ENCODE measurements at places on chromosomes 1 and 21. TPM values are rescaled to one million over a fixed set of nuclear protein-coding genes. Genes with fewer than 3 reads are reported as not detected.
A peak's percentile ranks its signal among the peaks of the same experiment; 100 is the strongest.

DNA sequence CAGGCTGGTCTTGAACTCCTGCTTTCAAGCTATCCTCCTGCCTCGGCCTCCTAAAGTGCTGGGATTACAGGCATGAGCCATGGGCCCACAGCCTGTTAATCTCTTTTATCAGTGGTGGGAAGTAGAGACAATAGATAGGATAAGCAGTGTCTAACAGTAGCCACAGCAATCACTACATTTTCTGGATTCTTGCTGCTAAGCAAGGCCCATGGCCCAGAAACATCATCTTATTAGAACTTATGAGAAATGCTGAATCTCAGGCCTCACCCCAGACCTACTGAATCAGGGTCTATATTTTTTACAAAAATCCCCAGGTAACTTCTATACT is 29.7 kb downstream of the IGFN1 start:
- H3K27ac ChIP-seq, result no peak overlapping the region
- no peak for DNase-seq
- H3K36me3 ChIP-seq, result no peaks in the 10 kb centered on the region
- no peak overlapping the region for H3K4me3 ChIP-seq
- H3K27me3 ChIP-seq, result no peaks in the 10 kb centered on the region

DNA sequence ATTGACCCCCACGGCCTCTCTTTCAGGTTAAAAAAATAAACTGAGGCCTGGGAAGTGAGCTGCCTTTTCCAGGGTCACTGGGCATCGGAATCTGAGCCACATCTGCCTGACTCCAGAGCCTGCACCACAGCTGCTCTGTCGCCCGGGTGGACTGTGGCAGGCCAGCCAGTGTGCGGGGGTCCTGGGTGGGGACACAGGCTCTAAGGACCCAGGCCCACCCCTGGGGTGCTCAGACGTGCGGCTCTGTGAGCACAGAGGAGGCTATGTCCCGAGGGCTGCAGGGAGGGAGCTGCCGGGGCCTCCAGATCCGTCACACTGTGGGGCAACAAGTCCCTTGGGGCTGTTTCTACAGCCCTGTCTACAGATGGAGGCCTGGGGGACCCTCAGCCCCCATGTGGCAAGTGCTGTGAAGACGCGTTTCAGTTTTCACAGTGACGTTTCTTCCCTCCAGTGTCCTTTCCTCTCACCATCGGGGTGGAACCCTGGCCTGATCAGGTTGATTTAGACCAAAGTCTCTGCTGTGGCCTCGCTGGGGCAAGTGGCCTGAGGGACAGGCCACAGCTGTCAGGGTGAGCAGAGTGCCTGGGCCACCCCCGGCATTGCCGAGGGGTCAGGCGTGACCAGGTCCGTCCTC is 39.2 kb upstream of the ACTRT2 start:
- no peaks in the 10 kb centered on the region for H3K27me3 ChIP-seq
- no peak overlapping the region for H3K4me3 ChIP-seq
- peak; percentile 50 for DNase-seq
- H3K27ac ChIP-seq, result no peak overlapping the region
- no peaks in the 10 kb centered on the region for H3K4me1 ChIP-seq

DNA sequence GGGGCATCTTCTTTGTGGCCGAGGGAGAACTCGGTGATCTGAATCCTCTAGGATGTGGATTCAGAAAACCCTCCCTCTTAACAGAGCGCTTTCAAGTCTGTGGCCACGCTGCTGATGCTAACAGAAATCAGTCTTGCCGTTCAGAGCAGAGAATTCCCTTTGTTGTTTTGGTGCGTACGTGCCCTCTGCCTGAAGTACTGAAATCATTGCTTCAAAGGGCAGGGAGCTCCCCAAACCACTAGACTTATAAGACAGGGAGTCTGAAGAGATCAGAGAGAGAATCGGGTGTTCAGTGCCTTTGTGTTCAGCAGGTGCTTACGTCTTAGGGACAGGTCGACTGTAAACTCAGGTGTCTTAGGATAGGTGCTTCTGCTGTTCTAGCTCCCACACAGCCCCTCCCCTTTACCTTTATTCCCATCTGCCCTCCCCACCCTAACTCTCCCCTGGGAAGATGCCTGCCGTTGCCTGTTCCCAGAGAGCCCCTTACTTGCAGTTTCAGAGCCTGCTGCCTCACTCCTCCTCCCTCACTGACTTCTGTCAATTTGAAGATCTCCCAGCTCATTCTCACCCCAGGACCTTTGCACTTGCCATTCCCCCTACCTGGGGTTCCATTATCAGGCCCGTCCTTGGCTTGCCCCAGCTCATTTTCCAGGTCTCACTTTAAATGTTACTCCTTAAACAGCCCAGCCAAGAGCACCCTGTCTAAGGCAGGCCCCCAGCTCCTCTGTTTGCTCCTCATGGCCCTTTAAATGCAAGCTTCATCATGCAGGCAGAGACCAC is 143.0 kb downstream of the CAMTA1 start:
- H3K27ac ChIP-seq, result no peak overlapping the region
- no peak overlapping the region for H3K4me3 ChIP-seq
- no peaks in the 10 kb centered on the region for H3K27me3 ChIP-seq
- H3K36me3 ChIP-seq, result no peaks in the 10 kb centered on the region
- no peak for DNase-seq

DNA sequence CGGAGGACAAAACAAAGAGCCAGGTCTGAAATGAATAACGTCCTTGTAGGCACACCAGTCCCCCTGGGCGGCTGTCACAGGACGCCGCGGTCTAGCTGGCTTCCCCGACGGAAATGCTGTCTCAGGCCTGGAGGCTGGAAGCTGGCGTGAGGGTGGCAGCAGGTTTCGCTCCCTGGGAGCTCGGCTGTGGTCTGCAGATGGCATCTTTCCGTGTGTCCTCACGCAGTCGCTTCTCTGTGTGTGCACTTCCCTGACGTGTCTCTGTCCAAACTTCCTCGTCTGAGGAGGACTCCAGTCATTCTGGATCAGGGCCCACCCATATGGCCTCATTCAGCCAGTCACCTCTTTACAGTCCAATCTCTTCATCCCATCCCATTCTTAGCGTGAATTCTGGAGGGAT is 14.2 kb downstream of the TNFRSF14 start:
- H3K4me1 ChIP-seq, result no peaks in the 10 kb centered on the region
- no peak overlapping the region for H3K4me3 ChIP-seq
- H3K27me3 ChIP-seq, result peaks cover 25% of the 10 kb centered on the region
- H3K27ac ChIP-seq, result no peak overlapping the region
- DNase-seq, result no peak

DNA sequence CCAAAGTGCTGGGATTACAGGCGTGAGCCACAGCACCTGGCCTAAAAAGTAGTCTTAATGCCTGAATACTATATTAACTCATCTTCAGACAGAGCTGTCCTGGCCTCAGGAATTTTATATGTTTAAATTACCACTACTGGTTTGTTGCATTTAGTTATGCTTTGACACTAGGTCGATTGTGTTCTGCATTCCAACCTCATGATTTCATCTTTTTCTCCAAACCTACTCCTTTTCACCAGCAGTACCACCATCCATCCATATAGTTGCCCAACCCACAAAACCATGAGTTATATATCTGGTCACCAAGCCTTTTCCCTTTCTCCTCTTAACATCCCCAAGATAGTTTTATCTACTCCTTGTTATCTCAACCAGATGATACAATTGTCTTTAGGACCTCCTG is 22.6 kb downstream of the FMO5 start:
- no peaks in the 10 kb centered on the region for H3K4me1 ChIP-seq
- H3K4me3 ChIP-seq, result no peak overlapping the region
- H3K36me3 ChIP-seq, result no peaks in the 10 kb centered on the region
- no peak overlapping the region for H3K27ac ChIP-seq
- no peaks in the 10 kb centered on the region for H3K27me3 ChIP-seq
- no peak for DNase-seq

GRCh38 chr1:223039990-223040389 is 103.1 kb downstream of the TLR5 start:
- no peaks in the 10 kb centered on the region for H3K36me3 ChIP-seq
- H3K27ac ChIP-seq, result no peak overlapping the region
- no peak for DNase-seq
- no peak overlapping the region for H3K4me3 ChIP-seq
- peaks cover 12% of the 10 kb centered on the region for H3K4me1 ChIP-seq

DNA sequence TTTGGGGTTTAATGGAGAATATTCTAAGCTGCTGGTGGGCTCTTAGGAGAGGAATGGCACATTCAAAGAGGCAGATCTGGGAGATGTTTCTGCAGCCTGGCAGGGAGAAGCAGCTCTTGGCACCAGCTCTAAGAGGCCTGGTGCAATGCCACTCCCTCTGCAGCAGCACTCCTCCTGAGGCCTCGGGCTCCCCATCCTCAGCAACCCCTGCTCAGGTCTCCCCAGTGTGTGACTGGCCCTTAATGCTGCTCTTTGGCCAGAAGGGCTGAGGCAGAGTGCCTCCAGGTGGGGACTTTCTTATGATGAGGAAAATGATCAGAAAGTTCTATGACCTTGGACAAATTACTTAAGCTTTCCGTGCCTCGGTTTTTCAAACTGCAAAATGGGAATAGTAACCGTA is 55.5 kb downstream of the MAB21L3 start:
- no peaks in the 10 kb centered on the region for H3K36me3 ChIP-seq
- H3K27ac ChIP-seq, result no peak overlapping the region
- H3K27me3 ChIP-seq, result no peaks in the 10 kb centered on the region

- no peaks in the 10 kb centered on the region for H3K27me3 ChIP-seq
- DNase-seq, result no peak
- H3K4me1 ChIP-seq, result no peaks in the 10 kb centered on the region
- no peak overlapping the region for H3K4me3 ChIP-seq
Observed at GRCh38 chr1:116717318-116717717, 36.9 kb upstream of the CD2 start.

GRCh38 chr1:175317309-175317708 is 124.7 kb upstream of the KIAA0040 start:
- H3K4me3 ChIP-seq, result no peak overlapping the region
- peaks cover 15% of the 10 kb centered on the region for H3K4me1 ChIP-seq
- H3K27me3 ChIP-seq, result no peaks in the 10 kb centered on the region
- no peak for DNase-seq
- H3K36me3 ChIP-seq, result no peaks in the 10 kb centered on the region

- no peak overlapping the region for H3K27ac ChIP-seq
- H3K4me1 ChIP-seq, result no peaks in the 10 kb centered on the region
- no peak for DNase-seq
- no peak overlapping the region for H3K4me3 ChIP-seq
- H3K27me3 ChIP-seq, result no peaks in the 10 kb centered on the region
- no peaks in the 10 kb centered on the region for H3K36me3 ChIP-seq
Observed at GRCh38 chr1:156884560-156885184, 8.8 kb upstream of the PEAR1 start.

- DNase-seq, result no peak
- H3K27me3 ChIP-seq, result no peaks in the 10 kb centered on the region
- no peak overlapping the region for H3K27ac ChIP-seq
- H3K4me1 ChIP-seq, result no peaks in the 10 kb centered on the region
- no peak overlapping the region for H3K4me3 ChIP-seq
Observed at GRCh38 chr1:118890851-118891384, 97.2 kb downstream of the TBX15 start.

DNA sequence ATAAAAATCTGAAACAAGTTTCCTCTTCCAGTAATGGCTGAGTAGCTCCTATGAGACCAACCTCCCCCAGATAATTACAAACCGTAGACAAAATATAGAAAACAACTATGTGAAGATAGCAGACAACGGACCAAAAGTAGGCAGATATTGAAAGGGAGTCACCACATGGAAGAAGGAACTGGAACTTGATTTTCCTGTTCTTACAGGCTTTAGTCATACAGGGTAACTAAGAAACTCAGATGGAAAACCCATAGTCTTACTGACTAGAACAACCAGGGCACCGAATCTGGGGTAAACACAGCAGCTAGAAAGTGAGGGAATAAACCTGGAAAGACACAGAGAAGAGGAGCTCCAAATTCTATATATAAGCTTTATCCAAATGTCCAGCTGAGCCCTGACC is 26.0 kb downstream of the LMX1A start:
- no peak overlapping the region for H3K4me3 ChIP-seq
- no peak overlapping the region for H3K27ac ChIP-seq
- H3K36me3 ChIP-seq, result no peaks in the 10 kb centered on the region

DNA sequence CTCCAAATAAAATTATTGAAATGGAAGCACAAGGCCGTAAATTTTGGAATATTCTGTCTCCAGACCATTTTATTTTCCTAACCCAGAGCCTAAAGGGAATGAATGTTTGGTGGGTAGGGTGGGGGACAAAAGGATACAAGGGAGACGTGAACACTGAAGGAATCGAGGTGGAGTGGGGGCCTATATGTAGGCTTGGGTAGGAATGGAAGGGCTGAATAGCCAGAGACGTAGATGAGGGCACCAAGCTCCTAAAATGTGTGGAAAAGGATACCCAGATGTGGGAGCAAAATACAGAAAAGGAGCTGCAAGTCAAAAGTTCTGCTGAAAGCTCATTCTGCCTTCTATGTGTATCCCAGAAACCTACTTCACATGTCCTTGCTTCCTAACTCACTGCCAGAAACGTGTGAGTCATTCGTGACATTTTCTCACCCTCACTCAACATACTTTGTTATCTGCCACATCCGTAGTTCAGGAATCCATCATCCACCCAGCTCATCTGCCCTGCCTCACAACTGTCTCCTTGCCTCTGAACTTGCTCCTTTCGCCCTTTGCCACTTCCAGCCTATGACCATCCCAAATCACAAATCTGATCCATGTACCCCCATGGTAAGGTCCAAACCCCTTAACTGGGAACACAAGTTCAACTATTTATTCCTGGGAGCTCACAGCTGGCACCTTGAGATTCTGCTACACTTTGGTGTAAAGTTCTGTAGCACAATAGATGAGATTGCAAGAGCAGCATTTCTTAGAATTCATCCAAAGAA is 84.1 kb upstream of the PRDX6 start:
- no peak overlapping the region for H3K4me3 ChIP-seq
- no peaks in the 10 kb centered on the region for H3K36me3 ChIP-seq
- H3K4me1 ChIP-seq, result peaks cover 6% of the 10 kb centered on the region

- no peaks in the 10 kb centered on the region for H3K4me1 ChIP-seq
- H3K36me3 ChIP-seq, result no peaks in the 10 kb centered on the region
- DNase-seq, result no peak
- no peaks in the 10 kb centered on the region for H3K27me3 ChIP-seq
Observed at GRCh38 chr1:172902200-172902599, 148.5 kb downstream of the TNFSF18 start.

- no peak for DNase-seq
- H3K36me3 ChIP-seq, result no peaks in the 10 kb centered on the region
- no peaks in the 10 kb centered on the region for H3K4me1 ChIP-seq
- H3K27ac ChIP-seq, result no peak overlapping the region
- no peak overlapping the region for H3K4me3 ChIP-seq
Observed at GRCh38 chr1:194469282-194469681, 1282.9 kb upstream of the B3GALT2 start.

DNA sequence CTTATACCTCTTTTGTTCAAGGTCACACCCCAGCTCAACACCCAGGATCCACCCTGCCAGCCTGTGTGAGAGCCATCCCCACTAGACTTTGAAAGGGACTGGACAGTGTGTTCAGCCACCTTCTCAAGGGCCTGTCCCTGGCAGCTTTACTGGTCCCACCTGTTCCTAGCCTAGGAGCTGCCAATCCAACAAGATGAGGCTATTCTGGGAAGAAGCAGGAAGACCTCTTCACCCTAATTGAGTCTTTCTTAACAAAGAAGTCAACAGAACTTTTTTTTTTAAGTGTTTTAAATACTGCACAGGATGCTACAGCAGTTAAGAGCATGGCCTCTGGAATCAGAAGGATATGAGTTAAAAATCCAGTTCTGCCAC is 95.8 kb upstream of the HOOK1 start:
- no peak overlapping the region for H3K4me3 ChIP-seq
- no peak overlapping the region for H3K27ac ChIP-seq
- no peaks in the 10 kb centered on the region for H3K27me3 ChIP-seq
- no peaks in the 10 kb centered on the region for H3K36me3 ChIP-seq

TATDN3 gene
- total RNA-seq, result 25.7 TPM

ADCY10 gene
- total RNA-seq, result 0.33 TPM

FCGR3B gene
- total RNA-seq, result not detected

SPRR2B gene
- total RNA-seq, result not detected

SPATA45 gene
- total RNA-seq, result not detected

UBE2G2 gene
- total RNA-seq, result 58.1 TPM

TFF1 gene
- total RNA-seq, result 1.1 TPM

LDLRAD1 gene
- total RNA-seq, result not detected

All from sigmoid colon (tissue), 7 donors.